ENCODE measurements at places on chromosomes 4 and X.

DNA sequence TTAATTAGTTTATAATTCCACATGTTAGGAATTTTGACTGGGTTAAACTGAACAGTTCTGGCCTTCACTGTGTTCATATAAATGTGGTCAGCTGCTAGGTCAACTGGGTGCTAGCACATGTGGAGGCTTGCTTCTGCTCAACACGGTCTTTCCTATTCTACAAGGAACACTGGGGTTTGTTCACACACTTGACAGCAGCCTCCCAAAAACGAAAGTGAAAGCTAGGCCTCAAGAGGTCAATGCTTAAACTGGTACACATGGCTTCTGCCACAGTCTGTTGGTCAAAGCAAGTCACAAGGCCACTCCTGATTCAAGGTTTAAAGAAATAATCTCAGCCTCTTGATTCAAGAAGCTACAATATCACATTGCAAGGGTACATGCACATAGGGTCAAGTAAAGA is 126.5 kb downstream of the QDPR start:
- H3K27me3 ChIP-seq = no peaks in the 10 kb centered on the region
- H3K4me3 ChIP-seq = no peak overlapping the region
- H3K4me1 ChIP-seq = peaks cover 13% of the 10 kb centered on the region

GRCh38 chrX:21932292-21933002 is 8.1 kb upstream of the SMS start:
- H3K4me3 ChIP-seq = no peak overlapping the region
- H3K27me3 ChIP-seq = no peaks in the 10 kb centered on the region
- peaks cover 10% of the 10 kb centered on the region for H3K36me3 ChIP-seq
- DNase-seq = no peak
- no peak overlapping the region for H3K27ac ChIP-seq
- H3K4me1 ChIP-seq = peaks cover 19% of the 10 kb centered on the region

- no peaks in the 10 kb centered on the region for H3K27me3 ChIP-seq
- H3K4me3 ChIP-seq = no peak overlapping the region
- H3K27ac ChIP-seq = no peak overlapping the region
- DNase-seq = no peak
- H3K4me1 ChIP-seq = no peaks in the 10 kb centered on the region
These were observed 1.5 kb downstream of the STARD8 start for GRCh38 chrX:68648960-68649359.

GRCh38 chr4:121462660-121463261 is 81.9 kb upstream of the QRFPR start:
- peaks cover 23% of the 10 kb centered on the region for H3K27me3 ChIP-seq
- no peak overlapping the region for H3K4me3 ChIP-seq
- H3K4me1 ChIP-seq = peaks cover 3% of the 10 kb centered on the region
- H3K36me3 ChIP-seq = no peaks in the 10 kb centered on the region
- H3K27ac ChIP-seq = no peak overlapping the region

All from activated CD4-positive, alpha-beta T cell treated with anti-CD3 and anti-CD28 coated beads, Interleukin-2, amount 10 ng/mL, durations not matched to agents 7 days and 5 days (primary cell).